Fibroblast of skin of left quadriceps (primary cell): ENCODE measurements at places on chromosomes 12 and 14.

- no peak for DNase-seq
Measured at GRCh38 chr12:132190012-132190755, 45.9 kb downstream of the NOC4L start.

DNA sequence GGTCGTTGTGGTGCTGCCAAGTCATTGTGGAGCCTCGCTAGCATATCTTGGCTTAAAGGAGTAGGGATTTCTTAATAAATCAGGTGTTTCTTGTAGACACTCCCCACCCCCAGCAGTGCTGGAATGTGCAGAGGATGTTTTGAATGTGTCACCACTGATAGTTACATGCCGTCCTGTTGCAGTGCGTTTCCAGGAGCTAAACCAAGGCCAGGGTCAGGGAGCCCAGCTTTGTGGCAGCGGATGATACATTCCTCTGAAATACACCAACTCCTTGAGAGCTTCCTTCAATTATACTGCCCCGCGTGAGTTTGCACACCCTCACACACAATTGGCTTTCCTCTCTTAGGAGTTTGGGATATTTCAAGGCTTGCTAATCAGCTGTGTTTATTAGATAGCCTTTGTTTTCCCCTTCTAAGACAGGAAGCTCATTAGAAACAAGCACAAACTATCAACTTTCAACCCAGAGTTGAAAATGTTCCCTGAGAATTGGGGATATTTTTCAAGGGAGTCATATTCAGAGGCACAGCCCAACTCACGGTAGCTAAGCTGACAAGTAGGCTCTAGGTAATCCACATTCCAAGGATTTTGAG lies 154.9 kb downstream of the C12orf75 start:
- DNase-seq = peak; percentile 40

- DNase-seq = no peak
Measured at GRCh38 chr12:129594098-129594497, 309.7 kb downstream of the TMEM132D start.

GRCh38 chr12:89278169-89278568 lies 74.1 kb downstream of the DUSP6 start:
- DNase-seq = no peak

DNA sequence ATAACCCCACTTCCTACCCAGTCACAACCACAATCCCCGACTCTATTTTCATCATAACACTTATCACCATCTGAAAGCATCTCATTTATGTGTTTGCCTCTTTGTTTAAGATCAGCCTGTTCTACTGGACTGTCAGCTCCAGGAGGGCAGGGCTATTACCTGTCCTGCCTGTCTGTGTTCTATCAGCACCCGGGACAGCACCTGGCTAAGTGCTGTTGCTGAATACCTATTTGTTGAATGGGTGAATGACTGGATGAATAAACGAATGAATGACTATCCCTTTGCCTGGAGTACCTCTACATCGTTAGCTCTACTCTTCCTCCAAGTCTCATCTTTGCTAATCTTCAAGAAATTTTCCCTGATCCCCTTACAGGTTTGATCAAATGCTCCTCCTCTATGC lies 69.0 kb downstream of the WSCD2 start:
- no peak for DNase-seq

- DNase-seq = no peak
Measured at GRCh38 chr12:39619316-39619659, 315 bp downstream of the ABCD2 start.

- DNase-seq = no peak
Measured at GRCh38 chr12:23585782-23586163, 363.7 kb downstream of the SOX5 start.

GRCh38 chr14:103734081-103734888 lies 18.7 kb downstream of the ZFYVE21 start:
- DNase-seq = no peak

GRCh38 chr12:76881142-76881541 lies 2.3 kb upstream of the CSRP2 start:
- DNase-seq = no peak

- DNase-seq = no peak
Measured at GRCh38 chr14:24986206-24986893, 63.6 kb downstream of the STXBP6 start.

GRCh38 chr14:63598807-63599206 lies 42.9 kb downstream of the WDR89 start:
- DNase-seq = no peak

DNA sequence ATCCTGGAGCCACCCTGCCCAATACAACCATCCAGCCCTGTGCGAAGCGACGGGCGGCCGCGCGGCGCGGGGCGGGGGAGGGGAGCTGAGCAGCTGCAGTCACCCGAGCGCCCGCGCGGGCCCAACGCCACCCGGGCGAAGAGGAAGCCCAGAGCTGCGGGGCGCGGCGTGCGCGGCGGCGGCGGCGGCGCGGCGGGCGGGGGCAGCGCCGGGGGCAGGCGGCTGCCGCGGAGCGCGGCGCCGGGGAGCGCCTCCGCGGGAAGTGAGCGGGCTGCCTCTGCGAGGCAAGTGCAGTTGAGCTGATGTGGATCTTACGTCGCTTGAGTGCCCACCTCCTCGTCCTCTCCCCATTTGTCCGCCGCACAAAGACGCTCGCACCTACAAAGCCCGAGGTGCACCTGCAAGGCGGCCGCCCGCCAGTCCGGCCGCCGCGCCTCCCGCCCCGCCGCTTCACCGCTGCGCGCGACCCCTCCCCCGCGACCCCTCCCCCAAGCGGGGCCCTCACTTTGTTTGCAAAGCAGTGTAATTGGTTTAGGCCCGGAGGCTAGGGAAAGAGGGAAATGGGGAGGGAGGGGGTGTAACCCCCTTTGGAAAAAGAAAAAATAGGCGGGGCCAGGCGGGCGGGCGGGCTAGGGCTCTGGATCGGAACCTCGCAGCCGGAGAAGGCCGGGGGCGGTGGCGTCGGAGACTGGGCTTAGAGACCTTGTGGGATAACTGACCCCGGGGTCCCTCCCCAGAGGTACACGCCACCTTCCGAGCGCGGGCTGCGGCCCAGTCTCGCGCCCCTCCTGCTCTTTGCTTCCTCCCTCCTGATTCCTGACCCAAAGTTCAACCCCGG lies at the start of the genes FOXA1 and TTC6:
Gene FOXA1, minus strand, starts transcription at position 279 of the 838 bp plus-strand sequence. Its CDS starts 277 bp downstream, at position 2.
Gene TTC6, plus strand, starts transcription at position 659 of the 838 bp plus-strand sequence. CDS start 26,436 bp downstream, outside the sequence.
- DNase-seq = no peak

- no peak for DNase-seq
Measured at GRCh38 chr12:119292893-119293630, 41.5 kb upstream of the CCDC60 start.

DNA sequence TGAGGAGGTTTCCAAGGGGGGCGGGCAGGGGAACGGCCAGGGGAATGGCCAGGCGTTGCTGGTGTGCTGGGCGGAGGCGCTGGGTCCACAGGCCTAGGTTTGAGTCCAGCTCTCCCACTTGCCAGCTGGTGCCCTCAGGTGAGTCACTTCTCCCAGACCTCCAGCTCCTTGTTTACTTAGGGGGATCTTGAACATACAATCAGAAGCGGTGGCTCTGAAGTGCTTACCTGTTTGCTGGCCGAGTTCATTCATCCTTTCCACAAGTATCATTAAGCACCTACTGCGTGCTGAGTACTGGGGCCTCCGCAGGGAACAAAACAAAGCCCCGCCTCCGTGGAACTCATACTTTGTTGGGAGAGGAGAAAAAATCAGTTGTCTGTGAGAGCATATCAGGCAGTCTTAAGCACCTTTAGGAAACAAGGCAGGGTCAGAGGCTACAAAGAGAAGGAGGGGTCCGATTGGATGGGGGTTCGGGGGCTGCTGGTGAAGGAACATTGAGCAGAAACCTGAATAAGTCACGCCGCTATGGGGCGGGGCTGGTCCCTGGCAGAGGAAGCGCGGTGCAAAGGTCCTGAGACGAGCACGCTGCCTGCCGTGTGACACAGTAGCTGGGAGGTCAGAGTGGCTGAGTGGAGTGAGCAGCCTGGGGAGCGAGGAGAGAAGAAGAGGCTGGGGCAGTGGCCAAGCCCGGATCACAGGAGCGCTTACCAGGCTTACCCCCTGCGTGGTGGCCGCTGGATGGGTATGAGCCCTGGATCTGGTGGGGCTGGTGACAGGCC lies 15.1 kb downstream of the MVK start:
- DNase-seq = no peak

GRCh38 chr12:79023261-79023660 lies 158.7 kb downstream of the SYT1 start:
- no peak for DNase-seq

GRCh38 chr12:26034371-26035142 lies 76.1 kb downstream of the RASSF8 start:
- peak; percentile 84 for DNase-seq
